Epithelial cell of umbilical artery (primary cell): ENCODE measurements at places on chromosomes 4 and X. TPM values are rescaled to one million over a fixed set of nuclear protein-coding genes. Genes with fewer than 3 reads are reported as not detected.

MGAT4D gene
- total RNA-seq, result not detected in 2 replicates

CFAP47 gene
- not detected in 2 replicates for total RNA-seq

GAB3 gene
- total RNA-seq, result 1.6 and 5.0 TPM in 2 replicates

SMIM31 gene
- not detected in 2 replicates for total RNA-seq

SLC4A4 gene
- 0.76 and 0.97 TPM in 2 replicates for total RNA-seq

UGT2B15 gene
- total RNA-seq, result not detected in 2 replicates

SYTL5 gene
- under 0.01 TPM in 1 of 2 replicates, not detected in the other for total RNA-seq

OPHN1 gene
- 6.8 and 13.1 TPM in 2 replicates for total RNA-seq

SAGE1 gene
- not detected in 2 replicates for total RNA-seq

TASL gene
- total RNA-seq, result not detected in 2 replicates
